ENCODE measurements at places on chromosomes 12 and 14.

GRCh38 chr12:6928703-6929407 is 1.1 kb downstream of the ATN1 start:
- DNase-seq, result no peak

DNA sequence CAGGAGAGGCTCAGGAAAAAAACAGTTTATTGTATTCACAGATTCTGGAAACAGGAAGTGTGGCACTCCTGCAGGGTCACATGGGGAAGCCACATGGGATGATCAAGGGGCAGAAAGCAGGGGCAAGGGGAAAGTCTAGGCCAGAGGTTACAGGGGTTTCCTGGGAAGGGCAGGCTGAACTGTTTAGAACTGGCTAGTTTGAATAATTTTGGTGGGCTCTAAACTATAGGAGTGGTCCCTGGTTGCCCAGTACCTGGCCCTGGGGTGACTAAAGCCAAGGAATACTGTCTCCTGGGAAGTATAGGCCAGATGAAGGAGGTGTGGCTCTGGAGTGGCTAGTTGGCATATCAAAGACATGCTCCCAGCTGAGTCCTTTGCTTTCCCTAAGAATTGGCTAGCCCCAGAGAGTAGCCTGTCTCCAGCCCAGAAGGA is 169.2 kb downstream of the SLC41A2 start:
- DNase-seq, result no peak

- peak; percentile 6 for DNase-seq
Measured at GRCh38 chr14:105153331-105153731, 15.2 kb downstream of the JAG2 start.

DNA sequence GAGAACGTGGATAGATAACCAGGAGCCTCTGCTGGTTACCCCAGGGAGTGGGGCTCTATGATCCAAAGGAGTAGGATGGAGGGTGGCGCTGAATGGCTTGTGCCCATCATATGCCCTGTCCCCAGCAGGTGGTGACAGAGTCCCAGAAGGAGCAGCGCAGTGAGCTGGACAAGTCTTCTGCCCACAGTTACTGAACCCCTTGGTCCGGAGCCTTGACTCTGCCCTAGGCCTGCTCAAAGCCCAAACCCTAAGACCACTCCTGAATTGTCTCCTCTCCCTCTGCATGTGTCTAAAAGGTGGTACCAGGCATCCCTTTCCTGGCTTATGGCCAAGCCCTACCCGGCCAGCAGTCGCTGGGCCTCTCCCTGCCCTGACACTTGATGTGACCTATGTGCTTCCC is 3.2 kb downstream of the PRPH start:
- no peak for DNase-seq

- DNase-seq, result no peak
Measured at GRCh38 chr12:58069268-58069963, 128.0 kb downstream of the ATP23 start.

- no peak for DNase-seq
Measured at GRCh38 chr14:77240336-77240915, 30.6 kb downstream of the NGB start.

- DNase-seq, result no peak
Measured at GRCh38 chr12:124422570-124423523, 128.0 kb downstream of the RFLNA start.

Measured in naive thymus-derived CD4-positive, alpha-beta T cell (primary cell).